Stimulated activated CD4-positive, alpha-beta T cell treated with anti-CD3 and anti-CD28 coated beads, Interleukin-12 subunit alpha, Interleukin-12 subunit beta, amount 100 ng/mL, for 4 hours (primary cell): ENCODE measurements at places on chromosomes 7 and 10.

- DNase-seq = no peak
These were observed 56.1 kb downstream of the MKI67 start for GRCh38 chr10:128070161-128070560.

GRCh38 chr7:132750096-132750495 lies 173.8 kb upstream of the PLXNA4 start:
- DNase-seq = no peak

DNA sequence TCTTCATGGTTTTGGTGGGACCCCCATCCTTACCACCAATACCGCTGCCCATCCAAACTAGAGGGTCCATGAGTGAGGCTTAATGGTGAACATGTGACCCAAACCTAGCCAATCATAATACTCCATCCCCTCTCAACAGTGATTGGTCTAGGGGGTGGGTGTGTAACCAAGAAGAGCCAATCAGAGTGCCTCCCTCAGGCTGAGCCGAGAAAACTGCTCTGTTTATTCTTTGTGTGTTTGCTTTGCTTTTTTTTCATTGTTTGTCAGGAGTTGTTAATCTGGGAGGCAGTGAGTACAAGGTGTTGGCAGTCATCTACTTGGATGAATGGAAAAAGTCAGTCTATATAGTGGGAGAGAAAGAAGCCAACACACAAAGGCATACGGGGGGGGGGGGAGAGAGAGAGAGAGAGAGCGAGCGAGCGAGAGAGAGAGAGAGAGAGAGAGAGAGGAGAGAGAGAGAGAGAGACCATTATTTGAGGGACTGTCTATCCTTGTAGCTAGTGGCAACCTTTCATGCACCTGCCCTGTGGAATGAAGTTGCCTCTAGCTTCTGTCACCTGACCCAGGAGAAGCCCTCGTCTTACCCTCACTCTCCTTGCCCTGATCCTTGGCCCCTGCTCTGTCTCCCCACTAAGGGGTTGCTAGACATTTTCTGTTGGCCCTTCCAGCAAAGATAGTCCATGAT lies 441.7 kb downstream of the TYW1 start:
- no peak for DNase-seq

DNA sequence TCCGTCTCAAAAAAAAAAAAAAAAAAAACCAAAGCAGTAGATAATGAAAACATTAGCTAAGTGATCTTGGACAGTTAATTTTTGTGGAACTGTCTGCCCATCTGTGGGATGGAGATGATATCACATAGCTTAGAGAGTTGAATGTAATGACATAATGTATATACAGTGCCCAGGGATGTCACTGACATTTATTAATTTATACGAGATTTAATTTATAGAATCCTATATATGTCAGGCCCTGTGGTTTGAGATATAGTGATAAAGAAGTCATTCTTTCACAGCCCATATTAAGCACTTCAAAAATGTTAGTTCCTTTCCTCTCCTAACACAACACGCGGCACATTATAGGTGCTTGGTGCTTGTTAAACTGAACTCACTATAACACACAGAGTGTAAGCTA lies 4.0 kb downstream of the ENO4 start:
- DNase-seq = no peak

GRCh38 chr10:132281915-132282666 lies 25.7 kb downstream of the STK32C start:
- DNase-seq = no peak

- DNase-seq = no peak
These were observed 3.6 kb downstream of the ARL3 start for GRCh38 chr10:102710609-102711008.

GRCh38 chr10:86099542-86100334 lies 266.9 kb downstream of the GRID1 start:
- DNase-seq = no peak

DNA sequence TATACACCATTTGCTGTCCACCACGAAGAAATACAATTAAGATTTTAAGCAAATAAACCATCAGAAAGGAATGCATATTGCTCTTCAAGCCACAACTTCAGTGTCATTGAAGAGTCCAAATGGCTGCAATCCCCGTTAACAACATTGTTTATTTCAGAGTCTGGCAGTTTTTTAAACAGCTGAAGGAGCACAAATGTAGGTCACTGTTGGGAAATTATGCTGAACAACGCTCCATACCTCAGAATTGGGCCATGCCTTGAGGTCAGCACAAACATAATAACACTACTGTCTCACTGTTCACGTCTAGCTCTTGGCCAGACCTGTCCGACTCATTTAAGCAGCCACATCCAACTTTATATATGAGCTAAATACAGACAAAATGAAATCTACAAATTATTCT lies 453.9 kb upstream of the GHITM start:
- no peak for DNase-seq

- DNase-seq = no peak
These were observed 256.9 kb upstream of the AKR1E2 start for GRCh38 chr10:4569151-4569550.

GRCh38 chr10:75404815-75405597 lies 3.4 kb upstream of the ZNF503 start:
- DNase-seq = no peak

- no peak for DNase-seq
These were observed 72.2 kb upstream of the IL6 start for GRCh38 chr7:22654831-22655230.

GRCh38 chr7:149733131-149733923 lies 40.1 kb downstream of the ZNF467 start:
- no peak for DNase-seq

- DNase-seq = no peak
These were observed 44.3 kb upstream of the PPP1R17 start for GRCh38 chr7:31642681-31643115.

DNA sequence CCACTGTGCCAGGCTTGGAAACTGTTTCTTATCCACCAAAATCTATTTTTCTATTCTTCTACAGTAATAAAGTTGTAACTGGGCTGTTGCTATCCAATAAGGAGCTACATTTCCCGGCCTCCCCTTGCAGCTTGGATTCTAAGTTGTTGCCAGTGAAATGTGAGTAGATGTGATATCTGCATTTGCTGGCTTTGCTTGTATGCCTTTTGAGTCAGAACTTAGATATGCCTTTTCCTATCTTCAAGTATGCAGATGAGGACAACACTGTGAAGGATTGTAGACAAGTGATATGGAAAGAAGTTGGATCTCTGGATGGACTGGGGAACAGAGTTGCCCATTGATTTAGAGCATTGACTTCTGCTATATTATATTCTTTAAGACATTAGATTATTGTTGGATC lies 236.9 kb downstream of the REEP3 start:
- DNase-seq = no peak

GRCh38 chr10:29199941-29200679 lies 88.8 kb upstream of the LYZL1 start:
- DNase-seq = no peak

DNA sequence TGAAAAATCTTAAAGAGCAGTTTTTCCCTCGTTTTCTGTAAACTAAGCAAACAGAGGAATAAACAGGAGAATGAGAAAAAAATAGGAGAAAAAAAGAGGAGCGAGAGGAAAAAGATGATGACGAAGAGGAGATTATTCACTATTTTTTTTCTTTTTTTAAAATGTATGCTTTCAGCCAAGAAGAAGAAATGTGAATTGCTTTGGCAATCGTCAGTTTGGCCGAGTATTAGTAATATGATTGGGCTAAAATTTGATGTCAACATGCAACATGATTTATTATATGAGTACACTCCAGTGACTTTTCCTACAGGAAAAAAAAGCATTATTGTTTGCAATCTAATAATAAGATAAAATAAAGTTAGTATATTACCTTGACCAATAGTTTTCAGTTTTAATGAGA lies 26.3 kb downstream of the VWDE start:
- DNase-seq = no peak

- no peak for DNase-seq
These were observed 54.1 kb upstream of the ANTXRL start for GRCh38 chr10:46232666-46233065.

DNA sequence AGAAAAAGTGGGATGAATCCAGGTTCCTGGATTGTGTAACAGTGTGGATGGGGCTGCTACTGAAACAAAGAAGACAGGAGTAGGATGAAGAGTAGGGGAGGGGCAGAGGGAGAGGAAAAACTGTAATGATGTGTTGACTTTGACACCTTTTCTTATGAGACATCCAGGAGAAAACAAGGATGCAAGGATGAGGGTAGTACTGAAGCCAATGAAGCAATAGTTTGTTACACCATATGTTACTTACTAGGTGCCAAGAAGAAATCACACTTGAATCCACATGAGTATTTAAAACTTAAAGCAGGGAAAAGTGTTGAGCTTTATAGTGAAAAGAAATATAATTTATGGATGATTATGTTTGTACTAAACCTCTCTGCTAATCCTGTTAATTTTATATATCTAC lies 420.6 kb downstream of the ARL4A start:
- DNase-seq = no peak

DNA sequence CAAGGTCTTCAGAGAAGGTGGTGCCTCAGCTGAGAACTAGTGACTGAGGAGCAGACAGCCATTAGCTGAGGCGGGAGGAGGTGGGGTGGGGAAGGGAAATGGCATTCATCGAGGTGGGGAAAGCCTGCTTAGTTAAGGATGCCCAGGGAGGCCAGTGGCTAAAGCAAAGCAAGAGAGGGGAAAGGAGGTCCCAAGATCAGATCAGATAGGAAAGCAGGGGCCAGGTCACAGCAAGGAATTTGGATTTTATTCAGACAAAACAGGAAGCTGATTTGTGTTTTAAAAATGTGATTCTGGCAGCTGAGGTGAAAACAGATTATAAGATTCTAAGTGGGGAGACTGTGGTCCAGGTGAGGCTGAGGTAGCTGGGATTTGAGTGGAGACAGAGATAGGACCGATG lies 45.8 kb downstream of the CNNM1 start:
- DNase-seq = no peak

DNA sequence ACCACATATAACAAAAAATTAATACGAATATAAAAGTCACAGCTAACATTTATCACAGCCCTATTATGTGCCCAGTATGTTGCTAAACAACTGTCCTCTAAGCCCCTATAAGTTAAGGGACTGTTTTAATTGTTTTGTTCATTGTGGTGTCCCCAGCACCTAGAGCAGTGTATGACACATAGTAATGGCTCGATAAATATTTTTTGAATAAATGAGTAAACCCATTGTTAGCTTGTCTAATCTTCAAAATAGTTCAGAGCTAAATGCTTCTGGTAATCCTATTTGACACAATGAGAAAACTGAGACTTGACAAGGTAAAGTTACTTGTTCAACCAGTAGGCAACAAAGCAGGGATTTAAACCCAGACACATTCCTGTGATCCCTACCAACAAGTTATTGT lies 78.4 kb upstream of the NEUROD6 start:
- no peak for DNase-seq

- DNase-seq = no peak
These were observed 319.2 kb downstream of the DPP6 start for GRCh38 chr7:154371424-154371823.

- DNase-seq = no peak
These were observed 216.3 kb downstream of the CHRM2 start for GRCh38 chr7:137084607-137085380.

- DNase-seq = no peak
These were observed 13.4 kb downstream of the DPCD start for GRCh38 chr10:101601541-101601940.

GRCh38 chr7:7996568-7996967 lies 28.0 kb downstream of the GLCCI1 start:
- no peak for DNase-seq

DNA sequence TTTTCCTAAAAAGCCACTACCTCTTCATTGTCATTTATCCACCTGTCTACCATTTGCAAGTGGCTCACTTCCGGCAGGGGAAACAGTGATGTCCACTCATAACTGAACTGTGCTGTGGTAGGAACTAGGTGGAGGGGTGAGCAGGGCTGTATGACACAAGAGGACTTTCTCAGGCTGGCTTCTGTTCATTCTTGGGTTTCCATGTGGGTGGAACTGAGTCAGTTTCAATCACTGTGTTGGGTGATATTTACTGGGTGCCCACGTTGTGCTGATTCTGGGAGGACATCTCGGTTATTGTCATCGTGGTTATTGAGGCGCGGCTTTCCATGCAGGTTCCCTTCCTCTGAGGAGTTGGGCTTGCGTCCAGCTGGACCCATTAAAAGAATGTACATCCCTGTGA lies 38.8 kb downstream of the RAMP3 start:
- peak; percentile 21 for DNase-seq

GRCh38 chr7:9863545-9863944 lies 1110.1 kb upstream of the PHF14 start:
- DNase-seq = no peak

DNA sequence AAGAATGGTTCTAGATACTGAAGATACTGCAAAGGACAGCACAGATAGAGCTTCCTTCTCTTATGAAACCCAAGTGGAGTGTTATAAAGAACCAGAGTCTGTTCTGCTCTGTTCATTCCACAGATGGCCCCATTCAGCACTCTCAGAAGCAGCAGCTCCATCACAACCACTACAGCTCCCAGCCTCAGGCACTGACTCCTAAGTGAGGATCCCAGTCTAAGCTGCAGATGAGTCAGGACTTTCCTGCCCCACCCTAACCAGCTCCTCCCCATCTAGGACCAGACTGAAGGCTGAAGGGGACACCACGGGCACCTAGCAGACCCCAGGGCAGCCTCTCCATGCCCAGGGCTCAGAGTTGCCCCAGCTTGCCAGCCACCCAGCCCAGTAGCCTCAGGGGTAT lies 379.8 kb downstream of the GRID1 start:
- DNase-seq = no peak

- no peak for DNase-seq
These were observed 7.3 kb downstream of the DMTF1 start for GRCh38 chr7:87159538-87159937.

DNA sequence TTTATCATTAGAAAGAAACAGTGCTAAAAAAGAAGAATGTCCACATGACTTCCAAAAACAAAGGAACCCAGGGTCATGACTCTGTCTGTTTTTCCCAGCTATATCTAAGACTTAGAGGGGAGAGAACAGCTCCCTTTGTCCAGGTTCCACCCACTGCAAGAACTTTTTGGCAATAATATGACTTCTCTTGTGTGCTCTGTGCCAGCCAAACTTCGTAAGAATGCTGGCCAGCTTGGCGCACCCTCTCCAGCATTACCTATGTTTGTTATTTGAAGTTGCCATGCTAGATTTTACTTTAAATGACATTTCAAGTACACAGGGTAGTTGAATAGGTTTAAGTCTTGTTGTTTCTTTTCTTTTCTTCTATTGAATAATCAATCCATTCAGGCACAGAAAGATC lies 371.4 kb downstream of the KCNMA1 start:
- DNase-seq = no peak

- no peak for DNase-seq
These were observed 84.7 kb downstream of the PAXIP1 start for GRCh38 chr7:154918266-154918665.

- no peak for DNase-seq
These were observed 54.4 kb downstream of the KLHDC10 start for GRCh38 chr7:130124711-130125110.

DNA sequence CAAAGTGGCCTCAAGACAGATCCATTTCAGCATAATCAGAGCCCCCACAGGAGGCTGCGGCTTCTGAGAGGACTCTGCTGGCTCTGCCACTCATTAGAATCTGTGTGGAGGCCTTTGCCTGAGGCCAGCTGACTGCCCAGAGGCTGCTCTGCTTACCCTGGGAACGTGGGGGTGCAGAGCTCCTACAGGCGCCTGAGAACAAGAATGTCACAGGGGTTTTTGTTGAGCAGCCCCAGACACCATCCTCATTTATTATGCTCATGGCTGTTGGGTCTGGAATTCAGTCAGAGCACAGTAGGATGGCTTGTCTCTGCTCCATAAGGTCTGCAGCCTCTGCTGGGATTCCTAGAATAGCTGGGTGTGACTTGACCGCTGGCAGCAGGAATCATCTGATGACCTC lies 101.8 kb upstream of the GDF10 start:
- DNase-seq = no peak

GRCh38 chr10:4345877-4346646 lies 479.9 kb upstream of the AKR1E2 start:
- DNase-seq = no peak
